ENCODE measurements at places on chromosomes 1 and 21.
A peak's percentile ranks its signal among the peaks of the same experiment; 100 is the strongest.

- DNase-seq, result no peak
These were observed 1.8 kb downstream of the CDKN2C start for GRCh38 chr1:50971748-50972305.

DNA sequence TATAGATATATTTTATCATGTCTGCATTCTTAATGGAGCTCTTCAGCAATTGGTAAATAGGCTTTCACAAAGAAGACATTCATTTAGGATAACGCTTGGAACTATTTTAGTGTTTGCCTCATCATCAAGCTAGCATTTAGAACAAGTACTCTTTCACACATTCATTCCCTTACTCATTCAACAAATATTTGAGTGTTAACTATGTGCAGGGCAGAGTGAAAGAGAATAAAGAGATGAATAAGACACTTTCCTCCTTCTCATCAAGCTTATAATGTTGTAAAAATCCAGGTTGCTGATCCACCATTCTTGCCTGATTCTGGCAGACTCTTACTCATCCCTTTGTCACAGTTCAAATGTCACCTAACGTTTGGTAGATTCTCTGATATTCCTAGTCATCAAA is 386.3 kb upstream of the BEND5 start:
- no peak for DNase-seq

- peak; percentile 75 for DNase-seq
These were observed 234.7 kb downstream of the TOMM20 start for GRCh38 chr1:234893725-234894630.

DNA sequence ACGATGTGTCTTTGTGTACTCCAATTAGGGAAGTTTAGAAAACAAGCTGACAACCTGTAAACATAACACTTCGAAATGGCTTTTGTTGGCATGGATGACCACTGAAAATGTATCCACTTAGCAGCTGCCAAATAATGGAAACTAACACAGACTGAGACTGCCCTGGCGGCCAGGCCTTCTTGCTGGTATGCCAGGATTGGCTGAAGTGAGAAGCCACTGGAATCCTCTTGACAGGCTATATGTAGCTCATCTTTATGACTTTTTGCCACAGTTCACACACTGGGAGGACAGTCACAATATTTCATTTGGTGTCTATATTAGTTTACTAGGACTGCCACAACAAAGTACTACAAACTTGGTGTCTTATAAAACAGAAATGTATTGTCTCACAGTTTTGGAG is 12.9 kb upstream of the CTBS start:
- DNase-seq, result no peak

DNA sequence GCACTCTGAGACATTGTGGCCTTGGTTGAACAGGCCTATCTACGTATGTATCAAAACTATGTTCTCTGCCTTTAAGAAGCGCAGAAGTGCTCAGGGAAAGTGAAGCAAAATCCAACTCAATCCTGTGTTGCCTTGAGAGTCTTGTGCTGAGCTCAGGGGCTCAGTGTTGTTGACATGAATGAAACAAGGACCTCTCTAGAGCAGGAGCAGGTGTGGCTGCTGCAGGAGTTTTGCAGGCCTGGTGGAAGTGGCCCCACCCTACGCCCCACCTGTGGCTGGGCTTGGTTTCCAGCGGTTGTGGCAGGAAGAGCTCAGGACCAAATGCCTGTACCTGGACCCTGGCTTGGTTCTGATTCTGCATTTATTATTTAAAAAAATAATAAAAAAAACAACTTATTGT is 20.9 kb downstream of the CA6 start:
- DNase-seq, result no peak

DNA sequence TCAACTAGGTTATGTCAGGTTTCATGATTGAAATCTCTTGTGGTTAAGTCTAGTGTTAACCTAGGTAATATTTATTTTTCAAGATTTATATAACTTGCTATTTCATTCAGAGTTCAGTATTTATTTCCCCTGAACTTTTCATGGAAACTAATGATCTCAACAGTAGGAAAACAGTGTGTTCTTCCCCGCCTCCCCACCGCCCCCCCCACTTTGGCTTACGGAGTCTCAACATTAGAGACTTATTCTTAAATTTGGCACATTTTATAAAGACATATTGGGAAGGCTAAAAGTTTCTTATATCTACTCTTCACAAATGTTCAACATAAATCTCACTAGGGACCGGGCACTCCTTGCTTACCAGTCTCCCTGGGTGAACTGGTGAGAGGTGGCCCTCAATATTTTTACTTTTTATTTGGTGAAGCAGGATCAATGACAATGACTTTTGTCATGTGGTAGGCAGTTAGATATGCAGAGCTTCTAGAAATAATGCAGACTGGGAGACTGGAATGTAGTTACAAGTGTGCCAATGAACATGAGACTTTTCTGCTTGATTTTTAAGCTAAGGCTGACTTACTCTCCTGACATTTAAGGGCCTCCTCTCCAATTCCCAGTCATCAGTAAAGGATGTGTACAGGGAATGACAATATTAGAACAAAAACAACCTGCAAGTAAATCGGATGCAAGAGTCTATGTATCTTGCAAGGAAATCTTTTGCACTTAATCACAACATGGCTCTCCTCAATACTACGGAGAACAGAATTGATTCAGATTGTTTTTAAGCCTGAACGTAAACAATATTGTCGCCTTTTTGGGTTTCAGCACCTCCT is 1.7 kb upstream of the MAN1A2 start:
- DNase-seq, result peak; percentile 32

DNA sequence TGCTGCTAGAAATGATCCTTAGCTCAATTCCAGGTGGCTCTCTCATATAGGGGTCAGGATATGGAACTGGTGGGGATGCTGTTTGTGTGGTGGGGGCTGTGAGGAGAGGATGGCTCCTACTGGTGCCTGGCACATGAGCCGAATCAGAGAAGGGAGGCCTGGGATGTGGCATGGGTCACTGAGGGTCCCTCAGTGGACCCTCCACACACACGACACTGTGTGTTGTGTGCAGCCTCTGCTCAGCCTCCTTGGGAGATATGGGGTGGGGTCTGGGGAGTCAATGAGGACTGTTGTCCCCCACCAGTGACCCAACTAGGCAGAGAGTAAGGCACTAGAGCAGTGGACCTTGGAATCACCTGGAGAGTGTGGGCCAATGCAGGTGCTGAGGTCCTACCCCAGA is 3.2 kb upstream of the LRRN2 start:
- DNase-seq, result no peak

DNA sequence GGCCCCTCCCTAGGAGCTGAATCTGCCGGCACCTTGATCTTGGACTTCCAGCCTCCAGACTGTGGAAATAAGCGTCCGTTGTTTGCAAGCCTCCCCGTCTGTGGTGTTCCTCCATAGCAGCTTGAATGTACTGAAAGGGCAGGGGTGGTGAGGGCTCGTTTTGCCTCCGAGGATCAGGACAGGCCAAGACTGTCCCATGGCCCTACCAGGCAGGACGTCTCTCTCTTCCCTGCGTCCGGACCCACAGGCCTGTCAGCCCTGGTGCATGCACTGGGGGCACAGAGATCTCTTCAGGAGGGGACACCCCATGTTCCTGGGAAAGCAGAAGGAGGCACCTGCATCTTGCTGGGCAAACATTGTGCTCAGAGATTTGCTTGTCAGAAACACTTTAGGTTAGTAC is 156.3 kb upstream of the C1orf174 start:
- no peak for DNase-seq

GRCh38 chr1:30174499-30174898 is 548.9 kb downstream of the MATN1 start:
- no peak for DNase-seq

- DNase-seq, result no peak
These were observed 6.6 kb downstream of the SGIP1 start for GRCh38 chr1:66540434-66541032.

DNA sequence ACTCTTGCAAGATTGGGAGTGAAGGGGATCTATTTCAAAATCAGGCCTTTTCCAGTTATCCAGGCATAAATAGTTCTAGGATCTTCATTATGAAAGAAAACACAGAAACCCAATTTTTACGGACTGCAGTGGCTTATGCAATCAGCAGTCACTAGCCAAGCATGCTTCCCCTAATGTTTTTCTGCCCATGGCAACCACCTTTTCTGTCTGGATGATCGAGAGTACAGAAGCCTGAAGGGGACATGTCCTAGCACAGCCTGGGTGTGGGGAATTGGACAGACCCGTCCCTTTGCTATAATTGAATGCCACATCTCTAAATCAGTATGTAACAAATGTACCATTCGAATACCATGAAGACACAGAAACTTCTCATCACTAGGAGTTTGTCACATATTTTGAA is 29.8 kb upstream of the NCAM2 start:
- DNase-seq, result no peak

DNA sequence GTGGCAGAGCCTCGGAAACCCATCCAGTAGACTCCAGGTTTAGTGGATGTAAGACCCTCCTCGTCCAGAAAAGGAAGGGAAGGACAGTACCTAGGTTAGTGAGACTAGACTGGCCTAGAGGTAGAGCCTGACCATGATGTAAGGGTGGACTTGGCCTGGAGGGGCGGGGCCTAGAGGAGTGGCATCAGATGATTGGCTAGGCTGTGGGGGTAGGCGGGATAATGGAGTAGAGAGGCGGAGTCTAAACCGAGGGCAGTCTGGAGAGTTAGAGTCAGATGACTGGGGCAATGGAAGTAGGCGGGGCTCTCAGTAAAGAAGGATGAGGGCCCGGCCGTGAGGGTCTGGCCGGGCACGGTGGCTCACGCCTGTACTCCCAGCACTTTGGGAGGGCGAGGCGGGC is 70.1 kb downstream of the EPHB2 start:
- DNase-seq, result no peak

DNA sequence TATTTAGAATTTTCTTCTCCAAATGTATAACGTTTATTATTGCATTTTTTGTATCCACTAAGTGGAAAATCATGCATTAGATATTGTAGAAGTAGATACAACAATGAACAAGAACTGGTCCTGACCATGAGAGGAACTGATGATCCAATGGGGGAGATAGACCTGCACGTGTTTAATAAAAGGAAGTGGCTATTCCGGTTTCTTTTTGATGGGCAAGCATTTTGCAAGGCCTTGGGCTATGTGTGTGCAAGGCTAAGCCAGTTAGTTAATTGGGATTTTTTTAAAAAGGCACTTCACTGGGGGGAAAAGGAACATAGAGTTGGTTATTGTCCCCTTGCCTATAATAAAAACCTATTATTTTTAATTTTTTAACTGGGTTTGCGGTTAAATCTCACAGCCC is 961 bp upstream of the VCAM1 start:
- no peak for DNase-seq

DNA sequence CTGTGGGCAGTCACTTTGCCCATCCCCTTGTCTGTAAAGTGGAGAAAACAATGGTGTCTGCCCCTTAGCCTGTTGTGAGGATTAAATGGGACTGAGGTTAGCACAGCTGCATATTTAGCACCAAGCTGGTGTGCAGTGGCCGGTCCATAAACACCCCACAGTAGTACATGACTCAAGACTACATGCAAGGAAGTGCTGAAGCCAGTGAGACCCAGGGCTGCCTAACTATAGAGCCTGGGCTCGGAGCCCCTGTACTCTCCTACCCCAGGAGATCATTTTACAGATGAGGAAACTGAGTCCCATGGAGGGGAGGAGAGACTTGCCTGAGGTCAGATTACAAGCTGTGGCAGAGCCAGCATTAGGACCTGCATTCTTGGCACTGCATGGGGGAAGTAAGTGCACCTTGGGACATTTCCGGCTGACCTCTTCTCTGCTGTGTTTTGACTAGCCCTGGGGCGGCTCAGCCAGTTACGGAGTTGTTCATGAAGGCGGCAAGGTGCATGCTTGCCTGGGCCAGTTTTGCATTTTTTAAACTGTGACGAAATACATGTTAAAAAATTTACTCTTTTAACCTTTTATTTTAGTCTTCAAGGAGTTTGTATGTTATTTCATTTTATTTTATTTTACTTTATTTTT is 3.2 kb downstream of the SERINC2 start:
- DNase-seq, result peak; percentile 61

GRCh38 chr1:12158357-12159092 is 8.3 kb upstream of the TNFRSF1B start:
- no peak for DNase-seq

DNA sequence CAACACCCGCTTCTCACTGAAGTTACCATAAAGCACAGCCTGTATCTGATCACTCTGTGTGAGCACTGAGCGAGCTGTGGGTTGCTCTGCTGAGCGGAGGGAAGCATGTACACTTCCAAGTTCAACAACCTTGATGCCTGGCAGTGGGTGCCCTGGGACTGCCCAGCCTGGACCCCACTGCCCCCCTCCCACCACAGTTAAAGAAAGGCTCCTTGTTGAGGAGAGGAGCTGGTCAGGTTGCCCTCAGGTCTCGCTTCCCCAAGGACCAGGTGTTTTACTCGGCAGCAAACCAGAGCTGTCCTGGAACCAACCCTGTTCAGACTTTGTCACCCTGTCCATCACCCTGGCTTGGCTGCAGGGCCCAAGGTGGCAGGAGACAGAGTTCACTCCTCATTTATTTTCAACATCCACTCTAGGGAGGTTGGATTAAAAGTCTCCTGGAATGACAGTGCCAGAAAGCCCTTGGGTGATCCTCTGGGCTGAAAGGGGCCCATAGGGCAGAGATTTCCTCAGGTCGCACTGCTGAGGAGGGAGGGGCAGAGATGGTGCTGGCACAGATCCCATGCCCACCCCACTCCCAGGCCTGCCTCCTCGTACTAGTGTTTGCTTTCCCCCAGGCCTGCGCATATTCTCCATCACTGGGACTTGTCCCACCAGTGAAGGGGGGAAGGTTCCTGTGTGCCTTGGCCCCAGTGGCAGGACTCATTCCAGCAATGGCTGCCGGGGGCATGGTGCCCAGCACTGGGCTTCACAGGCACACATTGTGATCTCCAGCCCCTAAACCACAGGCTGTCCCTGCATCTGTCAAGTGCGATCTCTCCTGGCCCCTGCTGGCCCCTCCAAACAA is 101.7 kb downstream of the TRABD2B start:
- DNase-seq, result no peak

GRCh38 chr1:184888505-184888904 is 85.8 kb downstream of the NIBAN1 start:
- no peak for DNase-seq

GRCh38 chr1:239930686-239931262 is 160.9 kb upstream of the FMN2 start:
- DNase-seq, result no peak

GRCh38 chr1:48540587-48540986 is 68.6 kb upstream of the SPATA6 start:
- no peak for DNase-seq

- no peak for DNase-seq
These were observed 20.5 kb downstream of the IQGAP3 start for GRCh38 chr1:156551869-156552268.

- no peak for DNase-seq
These were observed 74.2 kb downstream of the LRIG2 start for GRCh38 chr1:113147073-113147625.

- DNase-seq, result no peak
These were observed 4.3 kb upstream of the MTFR1L start for GRCh38 chr1:25815208-25816111.
